ENCODE measurements at places on chromosomes 5 and 9. TPM values are rescaled to one million over a fixed set of nuclear protein-coding genes. Genes with fewer than 3 reads are reported as not detected.

The ACTL7B gene
- total RNA-seq: 0.29 TPM

The TOPORS gene
- total RNA-seq: 27.3 TPM

DNA sequence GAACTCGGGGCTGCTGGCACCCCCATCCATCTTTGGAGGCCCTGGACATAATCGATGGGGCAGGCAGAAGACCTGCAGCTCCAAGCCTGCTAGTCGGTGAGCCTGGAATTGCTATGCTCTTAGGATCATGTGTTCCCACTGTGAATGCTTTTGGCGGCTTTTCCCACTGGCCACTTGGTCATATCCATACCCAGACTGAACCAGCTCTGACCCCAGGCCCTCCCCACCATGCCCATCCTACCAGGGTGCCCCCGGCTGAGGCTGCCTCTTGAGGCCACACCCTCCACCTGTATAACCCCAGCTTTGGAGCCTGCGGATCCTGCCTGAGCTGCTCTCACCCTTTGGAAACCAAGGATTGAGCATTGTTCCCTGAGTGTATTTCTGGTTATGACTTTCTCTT lies 113.5 kb downstream of the TENT4A start:
- no peak for DNase-seq
- peaks cover 5% of the 10 kb centered on the region for H3K4me1 ChIP-seq
- H3K36me3 ChIP-seq: no peaks in the 10 kb centered on the region
- H3K4me3 ChIP-seq: no peak overlapping the region
- no peaks in the 10 kb centered on the region for H3K27me3 ChIP-seq

DNA sequence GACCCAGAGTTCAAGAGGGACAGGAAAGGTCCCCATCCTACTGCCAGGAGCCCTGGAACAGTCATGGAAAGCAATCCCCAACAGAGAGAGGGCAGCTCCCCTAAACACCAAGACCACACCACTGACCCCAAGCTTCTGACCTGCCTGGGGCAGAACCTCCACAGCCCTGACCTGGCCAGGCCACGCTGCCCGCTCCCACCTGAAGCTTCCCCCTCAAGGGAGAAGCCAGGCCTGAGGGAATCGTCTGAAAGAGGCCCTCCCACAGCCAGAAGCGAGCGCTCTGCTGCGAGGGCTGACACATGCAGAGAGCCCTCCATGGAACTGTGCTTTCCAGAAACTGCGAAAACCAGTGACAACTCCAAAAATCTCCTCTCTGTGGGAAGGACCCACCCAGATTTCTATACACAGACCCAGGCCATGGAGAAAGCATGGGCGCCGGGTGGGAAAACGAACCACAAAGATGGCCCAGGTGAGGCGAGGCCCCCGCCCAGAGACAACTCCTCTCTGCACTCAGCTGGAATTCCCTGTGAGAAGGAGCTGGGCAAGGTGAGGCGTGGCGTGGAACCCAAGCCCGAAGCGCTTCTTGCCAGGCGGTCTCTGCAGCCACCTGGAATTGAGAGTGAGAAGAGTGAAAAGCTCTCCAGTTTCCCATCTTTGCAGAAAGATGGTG lies 31.6 kb downstream of the CD180 start:
- no peaks in the 10 kb centered on the region for H3K27me3 ChIP-seq
